ENCODE measurements at places on chromosomes 3 and 15. TPM values are rescaled to one million over a fixed set of nuclear protein-coding genes. Genes with fewer than 3 reads are reported as not detected.
A peak's percentile ranks its signal among the peaks of the same experiment; 100 is the strongest.

The THSD4 gene
- 20.7 TPM for total RNA-seq

The ADIPOQ gene
- total RNA-seq = not detected

The LRRC2 gene
- total RNA-seq = not detected

The SH3BP5 gene
- 8.5 TPM for total RNA-seq

The GP9 gene
- not detected for total RNA-seq

The PEX11A gene
- 2.0 TPM for total RNA-seq

The GOLIM4 gene
- 40.4 TPM for total RNA-seq

The TMEM207 gene
- total RNA-seq = not detected

The DPPA4 gene
- not detected for total RNA-seq

DNA sequence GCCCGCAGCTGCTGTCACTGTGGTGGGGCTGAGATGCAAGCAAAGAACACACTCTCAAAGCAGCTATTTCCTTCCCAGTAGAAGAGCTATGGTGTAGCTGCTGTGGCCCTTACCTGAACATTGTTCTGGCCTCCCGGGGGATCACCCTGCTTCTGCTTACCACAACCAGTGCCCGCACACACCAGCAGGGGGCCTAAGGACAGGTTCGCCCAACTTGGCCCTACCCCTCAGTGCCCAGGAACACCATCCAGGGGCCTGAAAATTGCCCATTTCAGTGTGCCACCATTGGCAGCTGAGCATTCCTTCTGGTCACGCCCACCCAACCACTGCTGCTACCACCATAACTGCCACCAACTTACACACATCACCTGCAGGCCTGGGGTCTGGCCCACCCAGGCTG, 113.0 kb downstream of the TP63 start:
- DNase-seq = no peak

GRCh38 chr15:96574782-96575181, 244.3 kb downstream of the NR2F2 start:
- DNase-seq = no peak

GRCh38 chr3:133944181-133944580, 48.5 kb upstream of the RAB6B start:
- no peak for DNase-seq

GRCh38 chr3:71069797-71070196, 513.7 kb downstream of the FOXP1 start:
- peak; percentile 22 for DNase-seq

DNA sequence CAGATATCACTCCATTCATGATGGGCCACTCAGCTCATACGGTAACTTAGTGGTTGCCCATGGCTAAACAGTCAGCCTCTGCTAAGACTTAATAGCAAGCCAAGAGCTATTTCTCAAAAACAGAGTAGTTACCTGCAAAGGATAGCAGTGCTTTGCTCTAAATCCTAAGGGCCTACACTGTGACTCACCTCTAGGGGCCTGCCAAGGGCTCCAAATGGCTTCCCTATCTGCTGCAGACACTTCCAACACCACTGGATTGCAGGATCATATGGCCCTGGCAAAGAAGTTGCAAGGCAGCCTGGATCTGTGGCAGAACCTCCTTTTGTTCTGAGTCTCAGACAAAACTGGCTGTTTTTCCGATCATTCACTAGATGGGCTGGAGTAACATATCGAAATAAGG, 17.8 kb downstream of the CGGBP1 start:
- DNase-seq = no peak

DNA sequence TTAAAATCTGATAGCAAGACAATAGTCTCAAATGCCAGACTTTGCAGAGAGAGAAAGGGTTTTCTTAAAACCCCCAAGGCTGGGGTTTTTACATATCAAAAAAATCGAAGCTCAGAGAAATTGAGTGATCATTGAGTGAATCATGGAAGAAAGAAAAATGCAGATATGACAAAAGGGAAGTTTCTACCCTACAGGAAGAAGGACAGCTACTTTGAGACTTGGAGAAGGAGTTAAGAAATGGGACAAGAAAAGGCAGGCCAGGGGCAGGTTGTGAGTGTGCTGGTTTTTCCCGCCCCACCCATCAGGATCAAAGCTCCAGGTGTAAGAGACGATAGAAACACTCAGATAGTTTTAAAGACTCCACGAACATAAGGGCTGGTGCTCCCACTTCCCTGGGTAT, 18.6 kb downstream of the TMEM158 start:
- DNase-seq = no peak

GRCh38 chr3:57646723-57647122, 46.2 kb downstream of the DENND6A start:
- DNase-seq = peak; percentile 2

- DNase-seq = peak; percentile 0
These were observed 72.1 kb upstream of the PLAAT1 start for GRCh38 chr3:193168931-193169330.

DNA sequence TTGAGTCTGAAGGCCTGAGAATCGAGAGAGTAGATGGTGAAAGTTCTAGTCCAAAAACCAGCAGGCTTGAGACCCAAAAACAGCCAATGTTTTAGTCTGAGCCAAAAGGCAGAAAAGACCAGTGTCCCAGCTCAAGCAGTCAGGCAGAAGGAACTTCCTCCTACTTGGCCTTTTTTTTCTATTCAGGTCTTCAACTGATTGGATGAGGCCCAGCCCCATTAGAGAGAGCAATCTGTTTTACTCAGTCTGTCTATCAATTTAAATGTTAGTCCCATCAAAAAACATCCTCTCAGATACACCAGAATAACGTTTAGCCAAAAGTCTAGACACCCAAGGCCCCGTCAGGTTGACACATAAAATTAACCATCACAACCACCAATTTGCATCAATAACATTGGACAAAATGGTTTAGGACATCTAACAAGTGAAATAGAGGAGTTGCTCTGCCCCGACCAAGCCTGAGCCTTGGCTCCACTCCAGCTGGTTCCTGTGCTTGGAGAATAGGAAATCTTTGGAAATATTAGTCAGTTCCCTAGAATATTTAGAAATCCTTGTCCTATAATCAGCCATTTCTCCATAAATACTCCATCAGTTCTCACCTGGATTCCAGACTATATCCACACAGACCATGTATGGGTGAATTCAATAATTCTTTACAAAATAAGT, 51.4 kb upstream of the LIPC start:
- DNase-seq = no peak

DNA sequence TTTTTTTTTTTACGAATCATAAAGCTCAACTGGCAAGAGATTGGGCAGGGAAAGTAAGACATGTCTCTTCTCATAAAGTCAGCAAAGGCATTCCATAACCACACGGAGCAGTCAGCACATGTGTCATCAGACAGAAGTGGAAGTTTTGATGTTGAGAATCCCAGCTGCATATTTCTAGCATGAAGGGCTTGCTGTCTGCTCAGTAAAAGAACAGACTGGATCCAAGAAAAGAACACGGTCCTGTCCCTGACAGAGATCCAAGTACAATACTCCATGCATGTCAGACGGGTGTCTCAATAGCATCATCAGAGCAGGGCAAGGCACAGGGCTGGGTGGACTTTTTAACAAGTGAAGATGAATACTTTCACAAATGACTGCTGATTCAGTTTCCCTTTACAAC, 38.2 kb downstream of the ABI3BP start:
- no peak for DNase-seq

- DNase-seq = no peak
These were observed 84.9 kb upstream of the TBL1XR1 start for GRCh38 chr3:177282119-177282655.

- no peak for DNase-seq
These were observed 82.7 kb downstream of the POLR2M start for GRCh38 chr15:57789225-57789624.

GRCh38 chr15:40925863-40926658, 3.1 kb upstream of the DLL4 start:
- peak; percentile 45 for DNase-seq

Data from SJCRH30 (cell line).